Right forelimb (tissue), 1 donor: ENCODE measurements at places on chromosomes 5 and 9.
A peak's percentile ranks its signal among the peaks of the same experiment; 100 is the strongest.

DNA sequence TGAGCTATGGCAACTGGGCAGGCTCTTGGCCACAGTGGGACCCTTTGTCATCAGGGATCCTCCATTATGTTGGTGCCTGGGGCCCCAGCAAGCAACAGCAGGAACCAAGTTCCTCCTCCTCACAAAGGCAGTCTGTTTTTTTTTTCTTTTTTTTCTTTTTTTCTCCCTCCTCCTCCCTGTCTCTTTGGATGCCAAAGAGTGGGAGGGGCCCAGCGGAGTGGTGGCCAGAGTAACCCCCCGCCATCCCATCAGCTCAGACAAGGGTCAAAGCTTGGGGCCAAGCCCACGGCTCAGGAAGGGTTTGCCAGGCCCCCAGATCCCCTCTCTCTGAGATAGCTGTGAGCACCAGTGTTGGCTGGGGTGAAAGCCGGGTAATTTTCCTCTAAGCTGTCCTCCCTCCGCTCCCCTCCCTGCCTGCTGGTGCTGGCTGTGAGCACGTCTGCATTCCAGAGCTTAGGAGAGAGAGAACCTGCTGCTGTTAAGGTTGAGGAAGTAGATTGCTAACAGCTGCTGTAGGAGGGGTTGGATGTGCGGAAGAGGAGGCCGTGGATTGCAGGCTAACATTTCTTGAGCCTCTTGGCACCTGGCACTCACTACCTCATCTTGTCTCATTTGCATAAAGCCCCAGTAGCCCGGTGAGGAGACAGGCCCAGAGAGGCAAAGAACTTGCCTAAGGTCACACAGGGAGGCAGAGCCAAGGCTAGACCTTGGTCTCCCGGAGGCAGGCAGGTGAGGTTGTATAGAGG is 21.2 kb downstream of the GSN start:
- peak; percentile 73 for DNase-seq

DNA sequence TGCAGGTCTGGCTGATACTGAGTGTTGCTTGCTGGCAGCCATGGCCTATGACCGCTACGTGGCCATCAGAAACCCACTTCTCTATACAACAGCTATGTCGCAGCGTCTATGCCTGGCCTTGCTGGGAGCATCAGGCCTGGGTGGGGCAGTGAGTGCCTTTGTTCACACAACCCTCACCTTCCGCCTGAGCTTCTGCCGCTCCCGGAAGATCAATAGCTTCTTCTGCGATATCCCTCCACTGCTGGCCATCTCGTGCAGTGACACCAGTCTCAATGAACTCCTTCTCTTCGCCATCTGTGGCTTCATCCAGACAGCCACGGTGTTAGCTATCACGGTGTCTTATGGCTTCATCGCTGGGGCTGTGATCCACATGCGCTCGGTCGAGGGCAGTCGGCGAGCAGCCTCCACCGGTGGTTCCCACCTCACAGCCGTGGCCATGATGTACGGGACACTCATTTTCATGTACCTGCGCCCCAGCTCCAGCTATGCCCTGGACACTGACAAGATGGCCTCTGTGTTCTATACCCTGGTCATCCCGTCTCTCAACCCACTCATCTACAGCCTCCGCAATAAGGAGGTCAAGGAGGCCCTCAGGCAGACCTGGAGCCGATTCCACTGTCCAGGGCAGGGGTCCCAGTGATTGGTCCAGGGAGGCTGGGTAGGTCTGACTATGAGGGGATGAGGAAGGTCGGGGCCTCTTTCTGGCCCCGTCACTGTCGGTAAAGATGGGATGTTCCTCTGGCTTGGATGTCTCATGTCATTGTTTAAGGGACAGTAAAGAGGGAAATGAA is 718 bp downstream of the OR5C1 start:
- no peak for DNase-seq

- DNase-seq, result no peak
Observed at GRCh38 chr5:34813509-34813908, 25.5 kb upstream of the TTC23L start.

DNA sequence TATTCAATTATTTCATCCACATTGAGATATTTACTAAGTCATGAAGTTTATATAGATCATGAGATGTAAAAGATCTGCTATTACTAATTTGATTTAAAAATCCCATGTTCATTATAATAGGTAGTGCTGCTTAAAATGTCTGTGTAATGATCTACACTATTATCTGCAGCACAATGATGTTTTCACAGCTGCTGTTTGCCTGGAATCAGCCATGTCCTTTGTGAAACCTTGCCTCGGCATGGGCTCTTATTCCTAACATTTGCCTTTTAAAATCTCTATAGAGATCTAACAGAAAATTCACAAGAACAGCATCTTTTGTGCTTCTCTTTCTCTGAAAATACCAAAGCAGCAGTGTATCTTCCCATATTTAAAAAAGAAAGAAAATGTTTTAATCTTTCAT is 444.6 kb downstream of the PTPRD start:
- DNase-seq, result no peak

- no peak for DNase-seq
Observed at GRCh38 chr5:84191281-84191680, 193.4 kb downstream of the EDIL3 start.

GRCh38 chr5:157348049-157348400 is 82.1 kb downstream of the CYFIP2 start:
- DNase-seq, result no peak

DNA sequence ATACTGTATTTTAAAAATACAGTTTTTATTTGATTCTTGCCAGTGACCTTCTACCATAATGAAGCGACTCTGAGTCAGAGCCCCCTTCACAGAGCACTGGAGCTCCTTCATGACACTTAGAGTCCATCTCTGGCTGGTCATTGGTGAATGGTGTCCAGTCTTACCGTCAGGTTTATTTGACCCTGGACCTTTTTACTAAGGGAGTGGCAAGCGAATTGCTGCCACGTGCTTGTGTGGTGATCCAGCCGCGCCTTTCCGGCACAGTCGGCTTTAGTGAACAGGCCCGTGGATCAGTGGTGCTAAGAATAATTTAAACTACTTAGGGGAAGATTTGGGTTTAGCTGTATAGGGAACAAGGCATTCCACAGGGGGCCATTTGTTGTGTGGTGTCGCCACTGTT is 48.5 kb downstream of the PRRC2B start:
- no peak for DNase-seq

- DNase-seq, result no peak
Observed at GRCh38 chr5:50958852-50959457, 292.5 kb downstream of the PARP8 start.

DNA sequence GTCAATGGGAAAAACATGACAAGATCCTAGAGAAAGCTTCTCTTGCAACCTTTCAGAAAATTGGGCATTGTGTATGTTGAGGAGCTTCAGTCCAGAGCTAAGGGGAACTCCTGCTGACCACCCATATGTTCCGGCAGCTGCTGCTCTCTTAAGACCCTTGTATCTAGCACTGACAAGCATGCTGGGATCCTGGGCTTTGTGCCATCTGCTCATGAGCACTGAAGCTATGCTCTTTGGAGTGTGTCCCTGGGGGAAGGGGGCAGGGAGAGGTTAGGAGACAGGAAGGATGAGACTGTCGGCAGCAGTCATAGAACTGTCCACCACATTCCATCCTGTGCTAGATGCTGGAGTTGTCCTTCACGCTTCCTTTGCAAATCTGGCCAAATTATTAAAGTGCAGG is 109.3 kb downstream of the JAKMIP2 start:
- DNase-seq, result no peak

- no peak for DNase-seq
Observed at GRCh38 chr5:112822456-112822855, 38.6 kb upstream of the SRP19 start.

GRCh38 chr9:128716581-128717254 is 7.2 kb downstream of the ZDHHC12 start:
- DNase-seq, result no peak

DNA sequence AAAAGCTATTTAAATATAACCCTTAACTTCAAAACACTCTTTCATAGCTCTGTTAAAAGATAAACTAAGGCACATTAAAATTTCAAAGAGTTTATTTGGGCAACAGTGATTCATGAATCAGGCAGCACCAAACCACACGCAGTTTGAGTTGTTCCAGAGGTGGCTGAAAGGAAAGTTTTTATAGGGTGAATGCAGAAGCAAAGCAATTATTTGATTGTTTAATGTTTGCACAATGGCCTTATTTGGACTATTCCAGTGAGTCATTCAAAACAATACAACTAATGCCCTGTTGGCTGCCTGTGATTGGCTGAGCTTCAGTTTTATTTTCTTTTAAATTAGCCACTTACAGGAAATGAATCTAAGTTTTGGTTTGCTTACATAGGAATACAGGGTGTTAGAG is 125.3 kb downstream of the CEP120 start:
- DNase-seq, result no peak

DNA sequence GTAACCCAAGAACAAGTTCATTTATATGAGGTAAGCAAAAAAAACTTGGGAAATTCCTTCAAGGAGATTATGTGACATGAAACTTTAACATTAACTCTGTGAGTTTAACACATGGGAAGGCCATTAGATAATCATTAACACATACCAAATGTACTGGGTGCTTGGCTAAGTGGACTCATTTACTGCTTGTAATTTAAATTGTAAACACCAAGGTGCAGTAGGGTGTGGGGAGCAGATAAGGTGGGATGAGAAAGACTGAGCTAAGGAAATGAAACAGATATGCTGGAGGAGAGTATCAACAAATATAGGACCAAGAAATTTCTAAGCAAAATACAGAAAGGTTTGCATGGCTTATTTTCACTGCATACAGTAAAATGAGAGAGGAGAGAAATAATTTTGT is 2384.8 kb upstream of the ACO1 start:
- no peak for DNase-seq

- no peak for DNase-seq
Observed at GRCh38 chr5:54517174-54517511, 416 bp upstream of the SNX18 start.

DNA sequence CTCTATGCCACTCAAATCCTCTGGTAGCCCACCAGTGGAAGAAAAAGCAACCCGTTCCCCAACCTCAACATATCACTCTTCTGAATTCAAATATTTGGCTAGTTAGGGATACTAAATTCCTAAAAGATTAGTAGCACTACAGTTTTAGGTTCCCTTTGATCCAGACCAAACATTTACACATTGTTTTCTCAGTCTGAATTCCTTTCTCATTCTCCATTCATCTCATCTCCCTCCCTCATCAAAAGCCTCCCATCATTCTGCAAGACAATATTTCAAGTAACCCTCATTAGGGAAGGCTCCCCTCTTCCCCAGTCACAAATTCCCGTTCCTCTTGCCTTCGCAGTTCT is 26.3 kb downstream of the ADAM19 start:
- no peak for DNase-seq

DNA sequence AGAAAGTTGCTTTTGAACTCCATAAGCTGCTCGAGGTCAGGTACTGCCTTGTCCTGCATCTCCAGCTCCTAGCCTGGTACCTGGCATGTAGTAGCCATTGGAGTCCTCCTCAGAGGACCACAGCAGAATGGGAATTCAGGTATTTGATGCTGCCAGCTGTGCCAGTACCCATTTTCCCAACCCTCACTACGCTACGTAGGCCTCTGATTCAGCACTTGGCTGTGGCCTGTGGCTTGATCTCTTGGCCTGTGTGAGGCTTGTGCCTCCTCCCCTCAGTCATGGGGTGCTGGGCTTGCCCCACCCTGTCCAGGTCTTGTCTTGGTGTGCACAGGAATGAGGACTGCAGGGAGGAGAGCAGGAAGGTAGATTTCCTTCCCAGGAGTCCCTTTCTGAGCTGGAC is 11.8 kb downstream of the OTULIN start:
- no peak for DNase-seq

DNA sequence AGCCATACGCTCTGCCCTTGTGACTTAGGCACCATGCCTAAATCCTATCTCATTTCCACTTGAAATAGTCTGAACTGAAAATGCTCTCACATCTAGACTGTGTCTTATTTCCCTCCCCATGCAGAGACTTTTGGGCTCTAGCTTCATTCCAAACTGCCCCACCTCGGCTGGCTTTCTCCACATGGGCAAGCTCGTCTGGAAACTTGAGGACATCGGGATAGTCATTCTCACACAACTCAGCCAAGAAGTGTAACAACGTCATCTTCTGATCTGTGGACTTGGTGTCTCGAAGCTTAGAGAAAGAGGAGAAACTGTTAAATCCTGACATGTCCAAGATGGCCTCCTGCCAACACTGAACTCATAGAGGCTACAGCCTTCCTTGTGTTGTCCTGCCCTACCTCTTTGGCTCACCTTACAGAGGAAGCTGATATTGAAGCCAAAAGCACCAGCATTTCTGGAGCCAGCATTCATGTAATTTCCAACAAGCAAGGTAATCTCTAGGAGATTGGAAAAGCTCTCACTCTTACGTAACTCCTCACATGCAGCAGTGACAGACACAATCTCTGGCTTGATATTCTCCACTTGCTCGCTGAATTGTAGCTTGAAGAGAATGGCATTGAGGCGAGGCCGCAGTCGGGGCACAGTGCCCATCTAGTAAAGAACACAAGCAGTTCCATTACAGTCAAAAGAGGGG is 39.6 kb downstream of the PCDHGC5 start:
- DNase-seq, result peak; percentile 80

- DNase-seq, result no peak
Observed at GRCh38 chr9:133581513-133582343, 27.5 kb downstream of the FAM163B start.

DNA sequence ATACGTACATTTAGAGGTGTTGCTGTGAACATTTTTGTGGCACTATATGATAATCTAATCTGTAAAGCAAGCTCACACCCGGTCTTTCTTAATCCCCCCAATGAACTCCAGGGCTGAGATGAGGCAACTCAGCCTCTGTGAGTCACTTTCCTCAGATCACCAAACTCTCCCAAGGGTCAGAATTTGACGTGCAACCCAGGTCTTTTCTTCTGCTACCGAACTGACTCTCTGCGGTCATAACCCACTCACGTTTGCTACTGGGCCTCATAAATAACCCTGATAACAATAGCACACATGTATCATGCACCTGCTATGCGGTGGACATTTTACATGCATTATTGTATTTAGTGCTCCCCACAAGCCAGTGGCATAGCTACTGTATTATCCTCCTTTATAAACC is 153.1 kb downstream of the DROSHA start:
- no peak for DNase-seq

DNA sequence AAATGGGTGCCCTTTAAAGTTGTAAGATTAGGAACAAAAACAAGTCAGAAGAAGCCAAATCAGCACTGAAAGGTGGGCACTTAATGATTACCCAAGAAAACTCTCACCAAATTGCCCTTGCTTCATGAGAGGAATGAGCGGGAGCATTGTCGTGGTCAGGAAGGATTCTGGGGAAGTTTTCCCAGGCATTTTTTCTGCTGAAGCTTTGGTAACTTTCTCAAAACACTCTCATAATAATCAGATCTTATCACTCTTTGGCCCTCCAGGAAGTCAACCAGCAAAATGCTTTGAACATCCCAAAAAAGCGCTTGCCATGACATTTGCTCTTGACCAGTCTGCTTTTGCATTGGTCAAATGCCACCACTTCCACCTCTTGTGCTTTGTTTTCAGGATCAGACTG is 10.4 kb upstream of the PCDHGC3 start:
- no peak for DNase-seq

DNA sequence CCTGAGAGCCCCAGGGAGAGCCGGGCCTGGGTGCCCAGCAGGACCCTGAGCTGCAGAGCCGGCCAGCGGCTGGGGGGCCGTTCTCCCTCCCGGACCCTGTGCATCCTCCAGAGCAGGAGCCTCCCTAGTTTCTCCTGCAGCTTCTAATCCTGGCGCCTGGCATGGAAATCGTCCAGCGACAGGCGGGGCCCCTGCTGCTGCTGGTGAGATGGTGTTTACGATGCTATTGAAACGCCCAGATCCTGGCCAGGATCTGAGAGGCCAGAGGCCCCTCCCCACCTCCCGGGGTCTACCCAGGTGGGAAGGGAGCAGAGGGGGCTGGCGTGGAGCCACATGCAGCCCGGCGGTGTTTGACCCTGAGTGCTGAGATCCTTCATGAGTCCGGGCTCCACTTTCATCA is 38.2 kb upstream of the CEP72 start:
- peak; percentile 29 for DNase-seq

- DNase-seq, result no peak
Observed at GRCh38 chr5:133265720-133266526, 214.1 kb downstream of the HSPA4 start.
